ENCODE measurements at places on chromosomes 5 and 9.

DNA sequence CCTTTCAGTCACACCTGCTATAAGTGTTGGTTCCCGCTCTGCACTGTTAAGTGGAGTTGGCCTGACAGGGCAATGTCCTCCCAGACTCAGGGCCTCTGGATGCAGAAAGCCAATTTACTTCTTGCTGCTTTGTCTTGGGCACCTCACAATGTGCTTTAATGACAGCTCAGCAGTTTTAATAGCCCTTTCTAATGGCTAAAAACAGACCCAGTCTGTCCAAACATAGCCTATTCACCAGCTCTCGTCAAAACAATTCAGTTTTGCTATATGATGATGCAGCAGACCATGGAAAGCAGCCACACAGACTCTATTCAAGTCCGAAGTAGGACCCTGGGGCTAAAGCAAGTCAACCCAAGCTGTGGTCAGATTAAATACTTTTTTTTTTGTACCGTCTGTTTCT is 529.1 kb upstream of the SEMA6A start:
- DNase-seq = no peak

DNA sequence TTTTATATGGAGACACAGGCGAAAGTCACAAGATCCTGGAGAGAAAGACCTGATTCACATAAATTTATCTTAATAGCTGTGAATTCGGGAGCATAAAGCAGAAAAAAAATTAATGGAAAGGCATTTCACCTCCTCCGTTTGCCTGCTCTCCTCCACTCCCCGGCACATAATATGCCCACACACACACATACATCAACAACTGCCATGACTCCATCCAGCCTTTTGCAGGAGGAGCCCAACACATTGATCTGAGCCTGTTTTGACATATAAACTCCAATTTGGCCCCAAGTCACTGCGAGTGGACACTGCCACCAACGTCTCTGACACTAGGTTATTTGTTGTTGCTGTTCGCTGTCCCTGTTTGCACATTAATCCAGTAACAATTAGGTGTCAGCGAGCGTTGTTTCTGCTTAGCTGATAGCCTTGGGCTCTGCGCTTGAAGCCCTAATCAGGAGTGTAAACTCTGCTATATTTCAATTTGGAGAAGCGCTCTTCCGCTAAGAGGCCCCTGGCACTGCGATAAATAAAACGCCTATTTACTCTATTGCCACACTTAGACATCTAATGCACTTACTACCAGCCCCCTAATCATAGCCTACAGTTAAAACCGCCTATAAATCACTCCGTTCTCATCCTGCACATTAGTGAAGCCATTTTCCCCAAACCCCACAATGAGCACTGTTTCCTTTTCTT is 195.8 kb upstream of the TBCA start:
- no peak for DNase-seq

GRCh38 chr5:172858990-172859811 is 25.1 kb downstream of the ERGIC1 start:
- DNase-seq = no peak

DNA sequence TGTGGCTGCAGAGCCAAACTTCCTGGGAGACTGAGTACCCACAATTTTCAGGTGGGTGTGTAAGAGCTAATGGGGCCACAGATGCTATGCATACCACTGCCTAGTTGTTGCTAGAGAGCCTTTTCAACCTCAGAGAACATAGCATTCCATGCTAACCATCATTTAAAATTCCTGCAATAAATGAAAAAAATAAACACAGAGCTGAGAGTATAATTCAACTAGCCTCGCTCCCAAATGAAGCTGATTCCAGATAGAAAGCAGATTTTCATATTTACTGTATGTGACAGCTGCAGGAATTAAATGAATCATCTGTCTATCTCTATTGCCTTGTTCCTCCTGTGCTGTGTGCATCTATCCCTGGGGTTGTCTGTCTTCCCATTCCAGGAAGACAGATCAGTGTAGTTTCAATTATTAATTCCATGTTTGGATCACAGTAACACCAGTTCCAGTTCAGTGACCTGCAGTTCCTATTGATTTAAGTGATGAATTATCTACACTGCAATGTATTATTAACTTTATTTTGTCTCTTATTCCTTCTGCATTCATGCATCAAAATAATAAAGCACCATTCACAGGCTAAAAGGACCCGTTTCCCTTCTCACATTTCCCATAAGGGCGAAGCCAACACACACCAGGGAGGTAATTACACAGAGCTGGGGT is 324.5 kb downstream of the SLIT3 start:
- no peak for DNase-seq

GRCh38 chr9:134983074-134983473 is 65.4 kb upstream of the FCN1 start:
- no peak for DNase-seq

DNA sequence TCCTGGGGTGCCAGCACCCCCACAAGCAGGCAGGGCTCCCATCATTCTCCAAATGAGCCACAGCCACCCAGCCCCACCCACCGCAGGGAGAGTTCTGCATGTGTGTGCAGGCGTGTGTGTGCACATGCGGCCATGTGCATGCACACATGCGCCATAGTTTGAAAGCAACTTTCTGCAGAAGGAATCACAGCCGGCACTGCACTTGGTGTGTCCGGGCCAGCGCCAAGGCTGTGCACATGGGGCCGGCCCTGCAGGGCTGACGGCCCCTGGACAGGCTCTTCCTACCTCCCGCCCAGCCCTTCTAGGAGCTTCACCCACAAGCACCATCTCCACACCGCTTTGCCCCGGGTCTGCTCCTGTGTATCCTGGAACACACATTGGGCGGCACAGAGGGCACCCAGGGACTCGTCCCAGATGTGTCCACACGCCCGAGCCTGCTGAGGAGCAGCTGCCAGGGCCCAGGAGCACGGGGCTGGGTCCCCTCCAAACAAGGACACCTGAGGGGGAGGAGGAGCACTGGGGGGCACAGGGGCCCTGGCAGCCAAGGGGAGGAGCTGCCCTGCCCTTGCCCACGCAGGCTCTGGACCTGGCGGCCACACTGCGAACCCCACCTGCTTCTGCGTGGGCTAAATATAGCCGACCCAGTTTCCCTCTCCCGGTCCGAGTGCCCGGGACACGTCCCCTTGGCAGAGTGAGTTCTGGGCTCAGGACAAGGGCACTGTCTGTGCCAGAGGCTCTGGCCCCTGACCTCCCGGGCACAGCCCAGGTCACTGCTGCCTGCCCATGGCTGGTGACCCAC is 19.1 kb downstream of the TPPP start:
- DNase-seq = no peak

GRCh38 chr9:36676778-36677485 is 104.2 kb downstream of the MELK start:
- no peak for DNase-seq

GRCh38 chr5:28855626-28856025 is 1817.2 kb upstream of the CDH9 start:
- no peak for DNase-seq

DNA sequence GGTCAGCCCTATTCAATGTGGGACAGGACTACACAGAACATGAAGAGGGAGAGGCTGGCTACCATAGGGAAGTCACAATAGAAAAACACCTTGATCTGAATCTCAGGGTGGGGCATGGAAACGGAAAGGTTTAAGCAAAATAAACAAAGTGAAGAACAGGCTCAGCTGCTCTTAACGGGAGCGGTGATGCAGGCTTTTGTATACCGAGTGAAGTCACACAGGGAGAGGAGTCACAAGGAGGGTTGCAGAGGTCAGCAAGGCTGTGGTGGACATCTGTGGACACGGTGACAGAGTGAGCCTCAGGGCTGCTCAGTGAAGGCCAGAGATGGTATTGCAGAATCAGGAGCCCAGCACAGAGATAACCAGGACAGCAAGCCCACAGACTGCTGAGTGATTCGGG is 30.6 kb upstream of the SEMA4D start:
- no peak for DNase-seq

GRCh38 chr5:139961435-139962157 is 81.5 kb downstream of the NRG2 start:
- no peak for DNase-seq

DNA sequence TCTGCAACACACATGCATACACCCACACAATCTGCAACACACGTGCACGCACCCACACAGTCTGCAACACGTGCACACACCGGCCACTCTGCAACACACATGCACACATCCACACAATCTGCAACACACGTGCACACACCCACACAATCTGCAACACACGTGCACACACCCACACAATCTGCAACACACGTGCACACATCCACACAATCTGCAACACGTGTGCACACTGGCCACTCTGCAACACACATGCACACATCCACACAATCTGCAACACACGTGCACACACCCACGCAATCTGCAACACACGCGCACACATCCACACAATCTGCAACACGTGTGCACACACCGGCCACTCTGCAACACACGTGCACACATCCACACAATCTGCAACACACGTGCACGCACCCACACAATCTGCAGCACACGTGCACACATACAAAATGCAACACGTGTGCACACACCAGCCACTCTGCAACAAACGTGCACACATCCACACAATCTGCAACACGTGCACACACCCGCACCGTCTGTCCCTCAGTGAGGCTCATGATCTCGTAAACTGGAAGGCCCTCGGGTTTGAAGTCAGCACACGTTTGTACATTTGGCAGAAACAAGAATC is 18.4 kb downstream of the PLEKHG4B start:
- no peak for DNase-seq

- no peak for DNase-seq
These were observed 8.3 kb upstream of the AFF4 start for GRCh38 chr5:132971483-132972435.

GRCh38 chr9:127569886-127570401 is 42.1 kb upstream of the STXBP1 start:
- DNase-seq = peak; percentile 45

GRCh38 chr5:148956477-148957385 is 106.1 kb downstream of the SH3TC2 start:
- no peak for DNase-seq

DNA sequence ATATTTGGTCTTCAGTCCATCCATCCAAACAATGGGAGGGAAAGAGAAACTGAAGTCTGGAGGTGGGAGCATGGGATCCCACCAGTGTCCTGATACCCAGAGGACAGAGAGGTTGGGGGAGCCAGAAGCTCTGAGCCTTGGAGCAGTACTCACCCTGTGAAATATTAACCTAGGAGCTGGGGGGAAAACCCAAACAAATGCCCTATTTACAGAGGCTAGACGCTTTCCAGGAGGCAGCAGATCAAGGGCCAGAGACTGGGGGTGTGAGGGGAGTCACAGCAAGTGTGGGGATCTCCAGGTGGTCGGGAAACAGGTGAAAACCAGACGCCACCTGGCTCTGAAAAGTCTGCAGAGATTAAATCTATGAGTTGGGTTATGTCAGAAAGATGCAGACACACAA is 6.2 kb downstream of the ZER1 start:
- DNase-seq = no peak
